ENCODE measurements at places on chromosomes 4 and X. TPM values are rescaled to one million over a fixed set of nuclear protein-coding genes. Genes with fewer than 3 reads are reported as not detected.
A peak's percentile ranks its signal among the peaks of the same experiment; 100 is the strongest.

DNA sequence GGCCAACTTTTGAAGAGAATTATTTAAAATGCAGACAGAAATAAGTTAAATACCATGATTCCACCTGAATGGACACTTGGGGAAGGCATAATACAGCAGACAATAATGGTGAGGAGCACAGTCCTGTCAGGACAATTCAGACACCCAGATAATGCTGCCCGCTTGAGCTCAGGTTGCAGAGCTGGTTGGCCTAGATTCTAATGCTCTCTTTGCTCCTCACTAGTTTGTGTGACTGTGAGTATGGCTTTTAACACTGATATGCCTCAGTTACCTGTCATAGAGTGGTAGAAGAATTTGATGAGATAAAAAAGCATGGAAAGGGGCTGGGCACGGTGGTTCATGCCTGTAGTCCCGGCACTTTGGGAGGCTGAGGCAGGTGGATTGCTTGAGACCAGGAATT lies 62.1 kb downstream of the SH3KBP1 start:
- no peak overlapping the region for H3K4me3 ChIP-seq
- peaks cover 12% of the 10 kb centered on the region for H3K4me1 ChIP-seq
- no peak for DNase-seq
- no peak overlapping the region for H3K27ac ChIP-seq

- peaks cover 9% of the 10 kb centered on the region for H3K4me1 ChIP-seq
- H3K36me3 ChIP-seq: no peaks in the 10 kb centered on the region
These were observed 40.1 kb upstream of the KLHL34 start for GRCh38 chrX:21698272-21698671.

DNA sequence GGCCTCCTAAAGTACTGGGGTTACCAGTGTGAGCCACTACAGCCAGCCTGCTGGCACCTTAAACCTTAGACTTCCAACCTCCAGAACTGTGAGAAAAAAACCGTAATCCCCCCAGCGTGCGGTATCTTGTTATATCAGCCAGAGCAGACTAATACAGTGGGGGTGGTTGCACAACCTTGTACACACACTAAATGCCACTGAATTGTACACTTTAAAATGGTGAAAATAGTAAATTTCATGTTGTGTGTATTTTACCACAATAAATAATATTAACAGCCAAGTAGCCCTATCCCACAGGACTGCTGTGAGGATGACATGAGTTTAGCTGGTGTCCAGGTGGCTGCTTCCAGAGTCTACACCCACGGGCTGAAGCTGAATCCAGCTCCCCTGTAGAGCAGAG lies 38.8 kb downstream of the ZBTB49 start:
- H3K36me3 ChIP-seq: no peaks in the 10 kb centered on the region
- no peak for DNase-seq
- no peaks in the 10 kb centered on the region for H3K27me3 ChIP-seq
- no peaks in the 10 kb centered on the region for H3K4me1 ChIP-seq
- no peak overlapping the region for H3K27ac ChIP-seq
- H3K4me3 ChIP-seq: no peak overlapping the region

- H3K27me3 ChIP-seq: no peaks in the 10 kb centered on the region
- H3K27ac ChIP-seq: no peak overlapping the region
- peaks cover 28% of the 10 kb centered on the region for H3K4me1 ChIP-seq
- H3K4me3 ChIP-seq: no peak overlapping the region
- H3K36me3 ChIP-seq: no peaks in the 10 kb centered on the region
These were observed 144.6 kb upstream of the MAP3K15 start for GRCh38 chrX:19659929-19660328.

GRCh38 chrX:78029663-78030062 lies 60.2 kb upstream of the PGAM4 start:
- H3K27me3 ChIP-seq: no peaks in the 10 kb centered on the region
- H3K4me3 ChIP-seq: no peak overlapping the region
- no peaks in the 10 kb centered on the region for H3K4me1 ChIP-seq
- no peaks in the 10 kb centered on the region for H3K36me3 ChIP-seq
- peak; percentile 52 for DNase-seq

- no peaks in the 10 kb centered on the region for H3K27me3 ChIP-seq
- no peaks in the 10 kb centered on the region for H3K36me3 ChIP-seq
- H3K4me3 ChIP-seq: no peak overlapping the region
- H3K4me1 ChIP-seq: peaks cover 27% of the 10 kb centered on the region
These were observed 28.5 kb upstream of the TMSB4X start for GRCh38 chrX:12946406-12946805.

DNA sequence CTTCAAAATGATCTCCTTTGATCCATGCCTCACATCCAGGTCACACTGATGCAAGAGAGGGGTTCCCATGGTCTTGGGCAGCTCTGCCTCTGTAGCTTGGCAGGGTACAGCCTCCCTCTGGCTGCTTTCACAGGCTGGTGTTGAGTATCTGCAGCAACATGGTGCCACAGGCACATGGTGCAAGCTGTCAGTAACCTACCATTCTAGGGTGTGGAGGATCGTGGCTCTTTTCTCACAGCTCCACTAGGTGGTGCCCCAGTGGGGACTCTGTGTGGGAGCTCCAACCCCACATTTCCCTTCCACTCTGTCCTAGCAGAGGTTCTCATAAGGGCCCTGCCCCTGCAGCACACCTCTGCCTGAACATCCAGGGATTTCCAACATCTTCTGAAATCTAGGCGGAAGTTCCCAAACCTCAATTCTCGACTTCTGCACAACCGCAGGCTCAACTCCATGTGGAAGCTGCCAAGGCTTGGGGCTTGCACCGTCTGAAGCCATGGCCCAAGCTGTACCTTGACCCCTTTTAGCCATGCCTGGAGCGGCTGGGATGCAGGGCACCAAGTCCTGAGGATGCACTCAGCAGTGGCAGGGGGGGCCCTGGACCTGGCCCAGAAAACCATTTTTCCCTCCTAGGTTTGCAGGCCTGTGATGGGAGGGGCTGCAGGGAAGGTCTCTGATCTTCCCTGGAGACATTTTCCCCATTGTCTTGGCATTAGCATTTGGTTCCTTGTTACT lies 137.8 kb upstream of the NUDT6 start:
- DNase-seq: no peak
- no peaks in the 10 kb centered on the region for H3K27me3 ChIP-seq
- H3K4me1 ChIP-seq: peaks cover 16% of the 10 kb centered on the region
- H3K36me3 ChIP-seq: no peaks in the 10 kb centered on the region
- H3K27ac ChIP-seq: no peak overlapping the region
- no peak overlapping the region for H3K4me3 ChIP-seq

DNA sequence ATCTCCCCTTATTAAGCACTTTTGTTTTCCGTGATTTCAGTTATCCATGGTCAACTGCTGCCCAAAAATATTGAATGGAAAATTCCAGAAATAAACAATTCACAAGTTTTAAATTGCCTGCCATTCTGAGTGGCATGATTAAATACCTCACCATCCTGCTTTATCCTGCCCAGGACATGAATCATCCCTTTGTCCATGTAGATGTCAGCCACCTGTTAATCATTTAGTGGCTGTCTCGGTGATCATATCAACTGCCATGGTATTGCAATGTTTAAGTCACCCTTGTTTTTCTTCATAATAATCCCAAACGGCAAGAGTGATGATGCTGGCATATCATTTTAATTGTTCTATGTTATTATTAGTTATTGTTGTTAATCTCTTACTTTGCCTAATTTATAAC lies 79.8 kb upstream of the LHFPL1 start:
- H3K27ac ChIP-seq: no peak overlapping the region
- no peaks in the 10 kb centered on the region for H3K36me3 ChIP-seq
- H3K4me3 ChIP-seq: no peak overlapping the region
- H3K4me1 ChIP-seq: no peaks in the 10 kb centered on the region

DNA sequence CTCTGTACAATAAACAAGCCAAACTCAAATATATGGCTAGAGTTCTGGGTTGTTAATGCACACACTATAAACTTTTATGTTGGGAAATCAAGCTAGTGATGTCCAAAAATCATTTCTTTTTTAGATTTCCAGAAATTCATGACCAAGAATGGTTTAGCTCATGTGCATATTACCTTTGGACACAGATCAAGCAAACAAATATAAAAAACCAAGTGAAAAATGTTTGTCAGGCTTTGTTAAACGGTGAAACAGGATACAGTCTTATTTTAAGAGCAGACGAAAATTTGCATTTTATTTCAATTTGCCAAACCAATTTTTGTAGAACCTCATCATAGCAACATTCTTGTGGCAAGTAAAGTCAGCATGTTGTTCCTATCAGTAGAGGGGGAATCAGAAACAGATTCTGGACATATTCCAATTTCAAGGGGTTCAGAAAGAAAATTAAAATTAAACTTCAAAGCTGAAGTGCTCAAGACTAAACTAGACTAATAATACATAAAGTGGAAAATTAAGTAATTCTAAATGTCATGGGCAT lies 413.6 kb downstream of the TRIML1 start:
- H3K4me1 ChIP-seq: no peaks in the 10 kb centered on the region
- no peaks in the 10 kb centered on the region for H3K36me3 ChIP-seq
- H3K27ac ChIP-seq: no peak overlapping the region
- H3K27me3 ChIP-seq: no peaks in the 10 kb centered on the region

GRCh38 chr4:144283526-144283925 lies 143.0 kb upstream of the GYPA start:
- no peaks in the 10 kb centered on the region for H3K27me3 ChIP-seq
- H3K4me1 ChIP-seq: no peaks in the 10 kb centered on the region
- H3K4me3 ChIP-seq: no peak overlapping the region

DNA sequence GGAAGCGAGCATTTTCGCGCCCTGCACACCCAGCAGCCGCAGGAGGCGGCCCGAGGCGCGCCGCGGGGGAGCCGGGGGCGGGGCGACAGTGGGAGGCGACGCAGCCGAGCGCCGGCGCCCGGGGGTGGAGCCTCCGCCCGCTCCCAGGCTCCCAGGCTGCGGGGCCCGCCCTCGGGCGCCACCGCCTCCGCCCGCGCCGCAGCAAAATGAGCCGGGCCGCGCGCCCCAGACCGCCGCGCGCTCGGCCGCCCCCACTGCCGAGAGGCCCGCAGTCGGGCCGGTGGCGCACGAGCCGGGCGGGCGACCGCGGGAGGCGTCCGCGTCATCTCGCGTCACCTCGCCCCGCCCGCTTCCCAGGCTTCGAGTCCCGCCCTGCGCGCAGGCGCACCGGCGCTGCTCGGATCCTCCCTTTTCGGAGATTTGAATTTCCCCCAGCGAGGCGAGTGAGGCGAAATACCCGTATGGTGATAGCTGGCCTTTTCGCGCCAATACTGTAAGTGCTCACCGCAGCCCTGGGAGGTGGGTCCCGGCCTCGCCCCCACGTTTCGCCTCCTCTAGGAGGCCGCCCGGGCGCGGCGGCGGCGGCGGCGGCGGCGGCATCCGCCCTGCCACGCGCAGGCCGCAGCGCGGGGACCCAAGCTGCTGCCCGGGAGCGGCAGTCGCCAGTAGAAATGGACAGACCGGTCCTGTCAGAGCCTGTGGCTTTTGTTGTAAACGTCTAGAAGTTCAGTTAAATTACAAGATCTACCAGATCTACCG lies at the start of gene TMEM187:
TMEM187 (plus strand) TSS at position 387 of the 759 bp plus-strand sequence. CDS start 9,309 bp downstream, outside the sequence.
- DNase-seq: peak; percentile 91
- H3K27ac ChIP-seq: peak within 1 kb of the TSS; percentile 100
- H3K27me3 ChIP-seq: no peaks in the 10 kb centered on the region
- H3K36me3 ChIP-seq: no peaks in the 10 kb centered on the region

GRCh38 chrX:40099055-40099958 lies 1.5 kb upstream of the BCOR start:
- H3K36me3 ChIP-seq: no peaks in the 10 kb centered on the region
- peaks cover 4% of the 10 kb centered on the region for H3K4me1 ChIP-seq
- peak overlapping the region; percentile 79 for H3K4me3 ChIP-seq
- peak; percentile 59 for DNase-seq
- no peaks in the 10 kb centered on the region for H3K27me3 ChIP-seq

GRCh38 chr4:71206763-71207162 lies 132.1 kb upstream of the SLC4A4 start:
- DNase-seq: peak; percentile 79
- H3K27ac ChIP-seq: no peak overlapping the region
- H3K36me3 ChIP-seq: no peaks in the 10 kb centered on the region
- H3K4me1 ChIP-seq: peaks cover 75% of the 10 kb centered on the region
- no peaks in the 10 kb centered on the region for H3K27me3 ChIP-seq
- H3K4me3 ChIP-seq: no peak overlapping the region

DNA sequence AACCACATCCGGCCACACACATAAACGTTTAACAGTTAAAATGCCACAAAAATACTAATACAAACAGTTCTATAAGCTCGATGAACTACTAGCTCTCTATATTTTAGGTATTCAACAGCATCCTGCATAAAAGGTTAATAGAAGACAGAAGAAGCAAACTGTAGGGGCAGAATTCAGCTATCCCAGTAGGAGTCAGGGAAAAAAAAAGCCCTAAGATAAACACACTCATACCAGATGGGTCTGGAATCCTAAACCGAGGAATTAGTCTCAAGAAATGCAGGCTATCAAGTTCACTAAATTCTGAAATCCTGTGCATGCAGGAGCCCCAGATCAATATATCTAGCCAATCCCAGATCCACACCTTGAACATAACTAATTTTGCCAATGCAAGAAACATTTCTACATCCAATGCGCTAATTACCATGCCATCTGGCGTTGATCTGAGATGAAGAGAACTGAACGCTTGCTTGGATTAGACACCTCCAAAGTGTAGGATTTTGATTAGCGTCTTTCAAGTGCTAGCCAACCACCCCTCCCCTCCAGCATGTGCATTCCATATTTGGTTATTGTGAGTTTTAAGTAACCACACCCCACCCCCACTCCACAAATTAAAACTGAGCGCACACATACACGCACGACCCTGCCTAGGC lies 512.2 kb upstream of the INTU start:
- H3K36me3 ChIP-seq: no peaks in the 10 kb centered on the region
- DNase-seq: no peak
- H3K4me1 ChIP-seq: no peaks in the 10 kb centered on the region
- H3K4me3 ChIP-seq: no peak overlapping the region

DNA sequence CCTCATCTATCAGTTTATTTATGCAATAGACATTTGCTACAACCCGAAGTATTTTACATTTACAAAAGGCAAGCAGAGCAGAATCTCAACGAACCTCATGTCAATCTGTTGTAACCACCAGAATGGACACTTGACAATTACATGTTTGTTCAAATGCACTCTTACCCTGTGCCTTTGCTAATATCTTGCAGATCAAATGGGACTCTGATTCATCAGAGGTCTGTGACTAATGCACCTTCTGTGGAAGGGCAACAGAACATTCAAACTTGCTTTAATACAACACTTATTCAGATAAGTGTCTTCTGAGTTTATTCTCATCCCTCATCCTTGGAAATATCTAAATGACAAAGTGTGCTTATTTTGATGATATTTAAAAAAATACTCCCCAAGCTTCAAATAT lies 644.7 kb upstream of the PCDH10 start:
- no peaks in the 10 kb centered on the region for H3K27me3 ChIP-seq
- H3K27ac ChIP-seq: no peak overlapping the region
- H3K36me3 ChIP-seq: no peaks in the 10 kb centered on the region

The DUX4 gene
- not detected for total RNA-seq

The USP17L30 gene
- not detected for total RNA-seq

The CXorf51B gene
- total RNA-seq: not detected

The LRCH2 gene
- 2.3 TPM for total RNA-seq

The PRDM8 gene
- total RNA-seq: 4.4 TPM

The ALAS2 gene
- not detected for total RNA-seq

The NUDT10 gene
- total RNA-seq: not detected

The SLIT2 gene
- 24.9 TPM for total RNA-seq

The HSPA4L gene
- 1.3 TPM for total RNA-seq

The COL4A6 gene
- total RNA-seq: not detected

The DNASE1L1 gene
- total RNA-seq: 60.7 TPM

All from GM23248 (cell line).